ENCODE measurements at places on chromosomes 7 and 10.
A peak's percentile ranks its signal among the peaks of the same experiment; 100 is the strongest.

DNA sequence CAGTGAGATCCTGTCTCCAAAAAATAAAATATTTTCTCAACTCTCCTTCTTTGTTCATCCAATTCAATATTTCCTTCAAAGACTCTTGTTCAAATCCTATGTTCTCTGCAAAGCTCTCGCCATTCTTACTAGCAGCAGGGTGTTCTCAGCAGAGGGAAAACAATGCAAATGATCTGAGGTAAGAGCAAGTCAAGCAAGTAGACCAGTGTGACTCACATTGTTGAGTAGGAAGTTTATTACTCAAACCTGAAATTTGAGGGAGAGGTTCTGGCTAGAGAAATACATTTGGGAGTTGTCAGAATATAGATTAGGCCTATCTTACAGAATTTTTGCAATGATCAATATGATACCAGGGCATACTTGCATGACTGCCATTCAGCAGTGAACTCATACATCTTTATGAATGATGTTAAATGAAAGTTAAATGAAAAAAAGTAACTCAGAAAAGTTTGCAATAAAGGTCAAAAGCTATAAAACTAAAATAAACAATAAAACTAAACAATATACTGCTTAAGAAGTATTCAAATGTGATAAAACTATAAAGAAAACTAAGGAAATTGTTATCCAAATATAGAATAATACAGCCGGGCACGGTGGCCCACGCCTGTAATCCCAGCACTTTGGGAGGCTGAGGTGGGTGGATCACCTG lies 5.8 kb downstream of the IDE start:
- H3K27ac ChIP-seq = no peak overlapping the region
- H3K4me1 ChIP-seq = peaks cover 5% of the 10 kb centered on the region
- no peak overlapping the region for H3K4me3 ChIP-seq
- H3K36me3 ChIP-seq = peaks cover 5% of the 10 kb centered on the region
- no peak for DNase-seq
- no peaks in the 10 kb centered on the region for H3K27me3 ChIP-seq

- H3K27me3 ChIP-seq = no peaks in the 10 kb centered on the region
- H3K4me3 ChIP-seq = no peak overlapping the region
- no peak overlapping the region for H3K27ac ChIP-seq
- no peak for DNase-seq
- no peaks in the 10 kb centered on the region for H3K4me1 ChIP-seq
Measured at GRCh38 chr10:33428682-33429081, 94.2 kb upstream of the NRP1 start.

GRCh38 chr7:96188174-96188581 lies 133.7 kb downstream of the SLC25A13 start:
- no peak for DNase-seq
- no peaks in the 10 kb centered on the region for H3K27me3 ChIP-seq
- H3K27ac ChIP-seq = no peak overlapping the region
- no peak overlapping the region for H3K4me3 ChIP-seq

GRCh38 chr7:25831062-25831691 lies 320.8 kb upstream of the NFE2L3 start:
- peak overlapping the region; percentile 36 for H3K4me3 ChIP-seq
- H3K27ac ChIP-seq = peak overlapping the region; percentile 83
- no peaks in the 10 kb centered on the region for H3K27me3 ChIP-seq
- H3K4me1 ChIP-seq = peaks cover 29% of the 10 kb centered on the region
- no peaks in the 10 kb centered on the region for H3K36me3 ChIP-seq
- peak; percentile 27 for DNase-seq

DNA sequence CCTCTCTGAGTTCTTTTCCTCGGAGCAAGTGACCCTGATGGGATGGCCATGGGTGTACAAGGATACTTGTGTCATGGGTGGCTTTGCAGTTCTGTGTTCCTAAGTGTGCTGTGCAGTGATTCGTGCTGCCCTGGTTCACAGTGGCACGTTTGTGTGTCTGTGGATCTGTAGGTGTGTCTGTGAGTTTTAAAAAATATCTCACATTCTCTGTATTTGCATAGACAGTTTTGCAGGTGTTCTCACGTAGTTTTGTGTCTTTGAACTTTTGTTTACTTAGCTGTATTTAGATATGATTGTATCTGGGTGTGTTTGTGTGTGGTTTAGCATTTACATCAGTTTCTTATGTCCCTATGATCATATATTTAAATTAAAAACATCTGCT lies 3.7 kb downstream of the ZNF775 start:
- H3K27ac ChIP-seq = no peak overlapping the region
- peaks cover 34% of the 10 kb centered on the region for H3K4me1 ChIP-seq
- H3K4me3 ChIP-seq = no peak overlapping the region
- H3K36me3 ChIP-seq = no peaks in the 10 kb centered on the region
- no peak for DNase-seq

DNA sequence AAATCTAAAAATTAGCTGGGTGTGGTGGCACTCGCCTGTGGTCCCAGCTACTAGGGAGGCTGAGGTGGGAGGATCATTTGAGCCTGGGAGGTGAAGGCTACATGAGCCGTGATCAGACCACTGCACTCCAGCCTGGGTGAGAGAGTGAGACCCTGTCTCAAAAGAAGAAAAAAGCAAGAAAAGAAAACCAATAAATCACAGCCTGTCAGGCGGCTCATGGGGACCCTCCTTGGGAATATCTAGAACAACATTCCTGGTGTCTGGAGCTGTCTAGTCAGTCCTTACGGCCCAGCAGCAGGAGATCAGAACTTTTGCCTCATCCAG lies 130.6 kb upstream of the TNRC18 start:
- H3K36me3 ChIP-seq = no peaks in the 10 kb centered on the region
- no peak overlapping the region for H3K27ac ChIP-seq
- H3K4me3 ChIP-seq = no peak overlapping the region
- DNase-seq = no peak
- peaks cover 15% of the 10 kb centered on the region for H3K4me1 ChIP-seq

- no peaks in the 10 kb centered on the region for H3K36me3 ChIP-seq
- no peaks in the 10 kb centered on the region for H3K4me1 ChIP-seq
- DNase-seq = no peak
- no peak overlapping the region for H3K27ac ChIP-seq
Measured at GRCh38 chr10:17836942-17837341, 27.8 kb downstream of the MRC1 start.

DNA sequence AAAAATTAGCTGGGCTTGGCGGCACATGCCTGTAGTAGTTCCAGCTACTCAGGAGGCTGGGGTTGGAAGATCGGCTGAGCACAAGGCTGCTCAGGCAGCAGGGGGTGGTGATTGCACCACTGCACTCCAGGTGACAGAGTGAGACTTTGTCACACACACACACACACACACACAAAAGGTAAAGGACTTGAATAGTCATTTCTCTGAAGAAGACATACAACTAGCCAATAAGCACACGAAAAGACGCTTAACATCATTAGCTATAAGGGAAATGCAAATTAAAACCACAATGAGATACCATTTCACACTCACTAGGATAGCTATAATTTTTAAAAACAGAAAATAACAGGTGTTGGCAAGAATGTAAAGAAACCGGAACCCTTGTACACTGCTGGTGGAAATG lies 48.6 kb downstream of the HIP1 start:
- H3K36me3 ChIP-seq = no peaks in the 10 kb centered on the region
- DNase-seq = no peak
- peaks cover 34% of the 10 kb centered on the region for H3K4me1 ChIP-seq
- peak overlapping the region; percentile 37 for H3K4me3 ChIP-seq
- H3K27me3 ChIP-seq = no peaks in the 10 kb centered on the region
- peak overlapping the region; percentile 68 for H3K27ac ChIP-seq

GRCh38 chr7:111730476-111731300 lies 168.4 kb upstream of the IMMP2L start:
- H3K4me3 ChIP-seq = no peak overlapping the region
- H3K27ac ChIP-seq = no peak overlapping the region
- no peaks in the 10 kb centered on the region for H3K27me3 ChIP-seq
- H3K36me3 ChIP-seq = no peaks in the 10 kb centered on the region
- DNase-seq = peak; percentile 77

DNA sequence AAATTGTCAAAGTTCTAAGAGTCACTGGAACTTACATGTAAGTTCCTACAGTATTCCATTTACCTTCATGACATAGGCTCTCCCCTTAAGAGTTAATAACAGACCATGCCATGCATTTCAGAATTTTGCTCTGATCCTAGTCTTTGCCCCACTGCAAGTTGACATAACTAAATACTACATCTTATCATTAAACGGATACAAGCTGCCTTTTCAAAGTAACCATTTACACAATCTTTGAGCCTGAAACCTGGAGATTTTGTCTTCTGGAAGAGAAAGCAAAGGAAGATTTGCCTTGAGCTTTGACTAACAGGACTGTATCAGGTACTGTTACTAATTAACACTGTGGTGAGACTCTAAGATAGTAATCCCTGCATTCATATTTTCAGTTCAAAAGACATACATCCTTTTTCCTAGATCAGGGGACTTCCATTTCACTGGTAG lies 9.3 kb upstream of the AKR1D1 start:
- no peak overlapping the region for H3K27ac ChIP-seq
- H3K4me3 ChIP-seq = no peak overlapping the region
- DNase-seq = no peak
- no peaks in the 10 kb centered on the region for H3K27me3 ChIP-seq

DNA sequence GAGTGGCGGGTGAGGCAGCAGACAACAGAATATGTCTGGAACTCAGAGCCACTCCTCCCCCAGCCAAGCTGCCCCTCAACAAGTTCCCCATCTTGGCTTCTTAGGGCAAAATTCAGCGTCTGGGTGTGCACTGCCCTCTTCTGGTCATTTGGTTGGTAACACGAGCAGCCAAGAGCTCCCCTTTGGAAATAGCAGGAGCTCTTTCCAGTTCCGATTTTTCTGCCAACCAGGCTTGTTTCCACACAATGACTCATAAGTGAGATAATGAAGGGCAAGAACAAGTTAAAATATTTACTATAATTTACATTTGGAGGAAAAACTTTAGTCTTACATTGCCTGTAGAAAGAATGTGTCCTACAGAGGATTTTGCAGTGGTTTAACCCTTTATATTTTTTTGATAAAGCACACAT lies 70.5 kb downstream of the ADCYAP1R1 start:
- peak; percentile 79 for DNase-seq
- H3K4me3 ChIP-seq = no peak overlapping the region
- H3K27me3 ChIP-seq = peaks cover 7% of the 10 kb centered on the region
- H3K4me1 ChIP-seq = no peaks in the 10 kb centered on the region

DNA sequence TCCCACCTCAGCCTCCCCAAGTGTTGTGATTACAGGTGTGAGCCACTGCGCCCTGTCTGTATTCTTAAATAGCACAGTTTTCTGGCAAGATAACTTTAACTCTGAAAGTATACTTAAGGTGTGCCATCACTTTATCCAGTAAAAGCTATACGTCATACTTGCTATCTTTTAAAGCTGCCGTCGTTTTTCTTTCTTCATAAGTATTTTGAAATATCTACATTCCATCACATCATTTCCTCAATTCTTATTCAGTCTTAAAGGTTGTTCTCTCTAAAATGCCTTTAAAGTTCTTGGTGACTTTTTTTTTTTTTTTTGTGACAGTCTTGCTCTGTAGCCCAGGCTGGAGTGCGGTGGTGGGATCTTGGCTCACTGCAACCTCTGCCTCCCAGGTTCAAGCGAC lies 34.7 kb downstream of the PTPN12 start:
- H3K4me3 ChIP-seq = no peak overlapping the region
- H3K27ac ChIP-seq = no peak overlapping the region
- DNase-seq = no peak
- H3K36me3 ChIP-seq = peaks cover 58% of the 10 kb centered on the region

DNA sequence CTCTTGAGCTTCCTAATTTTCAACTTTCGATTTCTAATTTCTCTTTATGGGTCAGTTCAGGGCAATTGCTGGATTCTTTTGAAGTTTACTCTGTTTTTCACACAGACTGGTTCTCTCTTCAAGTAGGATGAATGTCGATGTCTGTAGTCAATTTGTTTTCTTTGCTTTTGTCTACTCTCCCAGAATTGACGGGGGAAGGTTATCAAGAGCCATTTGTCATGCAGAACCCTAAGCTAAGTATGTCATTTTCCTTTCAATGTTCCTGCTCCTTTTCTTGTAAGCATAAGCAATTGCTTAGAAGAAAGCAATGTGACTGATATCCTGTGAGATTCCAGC lies 53.7 kb downstream of the SLC39A12 start:
- no peaks in the 10 kb centered on the region for H3K4me1 ChIP-seq
- no peaks in the 10 kb centered on the region for H3K36me3 ChIP-seq
- no peak overlapping the region for H3K27ac ChIP-seq

DNA sequence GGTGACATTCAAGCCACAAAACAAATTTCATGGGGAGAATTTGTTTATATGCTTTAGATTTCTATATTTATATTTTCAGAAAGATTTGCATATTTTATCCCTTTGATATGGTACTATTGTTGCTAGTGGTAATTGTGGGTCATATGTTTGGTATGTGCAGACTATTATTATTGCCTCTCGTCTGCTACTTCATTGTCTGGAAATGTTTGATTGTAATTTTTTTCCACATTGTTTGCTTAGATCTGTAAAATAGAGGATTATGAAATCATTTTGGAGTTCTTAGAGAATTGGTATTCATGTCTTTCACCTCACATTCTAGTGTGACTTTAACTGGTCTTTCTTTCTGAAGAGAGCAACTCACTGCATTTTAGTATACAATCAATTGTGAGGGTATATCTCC lies 44.7 kb downstream of the MYO3A start:
- H3K4me3 ChIP-seq = no peak overlapping the region
- DNase-seq = no peak
- H3K4me1 ChIP-seq = no peaks in the 10 kb centered on the region
- H3K36me3 ChIP-seq = no peaks in the 10 kb centered on the region
- H3K27ac ChIP-seq = no peak overlapping the region
- no peaks in the 10 kb centered on the region for H3K27me3 ChIP-seq

- no peaks in the 10 kb centered on the region for H3K4me1 ChIP-seq
- no peak overlapping the region for H3K4me3 ChIP-seq
- H3K27ac ChIP-seq = no peak overlapping the region
- no peak for DNase-seq
- peaks cover 4% of the 10 kb centered on the region for H3K36me3 ChIP-seq
Measured at GRCh38 chr10:92562424-92562823, 11.5 kb downstream of the IDE start.

DNA sequence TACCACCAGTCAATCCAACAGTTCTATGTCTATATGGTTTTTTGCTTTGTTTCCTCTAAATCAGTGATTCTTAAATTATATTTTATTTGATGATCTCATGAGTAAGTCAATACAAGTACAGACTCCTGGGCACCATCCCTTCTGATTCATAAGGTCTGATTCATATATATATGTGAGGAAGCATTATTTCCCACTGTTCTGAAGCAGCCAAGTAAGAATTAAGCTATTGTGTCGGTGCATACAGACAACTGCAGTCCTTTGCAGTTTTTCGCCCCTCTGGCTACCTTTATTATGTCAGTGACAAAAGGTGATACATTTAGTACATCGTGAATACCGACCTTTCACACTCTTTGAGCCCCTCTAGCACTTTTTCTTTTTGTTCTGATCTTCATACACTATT lies 1079.6 kb upstream of the C7orf33 start:
- no peak overlapping the region for H3K4me3 ChIP-seq
- no peaks in the 10 kb centered on the region for H3K4me1 ChIP-seq
- peaks cover 3% of the 10 kb centered on the region for H3K27me3 ChIP-seq
- H3K36me3 ChIP-seq = no peaks in the 10 kb centered on the region
- DNase-seq = no peak

Data from SJCRH30 (cell line).